ENCODE measurements at places on chromosomes 1 and 21.

DNA sequence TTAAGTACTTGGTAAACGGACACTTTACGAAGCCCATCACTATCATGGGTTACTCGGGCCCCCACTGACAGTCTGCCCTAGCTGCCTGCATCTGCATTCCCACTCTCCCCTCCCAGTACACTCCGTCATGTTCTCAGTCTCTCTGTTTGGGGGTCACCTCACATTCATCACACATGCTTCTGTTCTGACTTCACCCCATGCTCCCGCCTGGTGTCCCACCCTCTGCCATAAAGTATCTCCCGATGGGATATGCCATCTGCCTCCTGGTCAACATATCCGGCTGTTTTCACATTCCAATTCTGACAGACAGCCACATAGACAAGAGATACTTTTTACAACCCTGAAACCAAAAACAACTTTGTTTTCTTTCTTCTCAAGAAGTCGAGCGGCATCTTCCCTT lies 1.0 kb downstream of the OLFML2B start:
- peak; percentile 47 for DNase-seq

DNA sequence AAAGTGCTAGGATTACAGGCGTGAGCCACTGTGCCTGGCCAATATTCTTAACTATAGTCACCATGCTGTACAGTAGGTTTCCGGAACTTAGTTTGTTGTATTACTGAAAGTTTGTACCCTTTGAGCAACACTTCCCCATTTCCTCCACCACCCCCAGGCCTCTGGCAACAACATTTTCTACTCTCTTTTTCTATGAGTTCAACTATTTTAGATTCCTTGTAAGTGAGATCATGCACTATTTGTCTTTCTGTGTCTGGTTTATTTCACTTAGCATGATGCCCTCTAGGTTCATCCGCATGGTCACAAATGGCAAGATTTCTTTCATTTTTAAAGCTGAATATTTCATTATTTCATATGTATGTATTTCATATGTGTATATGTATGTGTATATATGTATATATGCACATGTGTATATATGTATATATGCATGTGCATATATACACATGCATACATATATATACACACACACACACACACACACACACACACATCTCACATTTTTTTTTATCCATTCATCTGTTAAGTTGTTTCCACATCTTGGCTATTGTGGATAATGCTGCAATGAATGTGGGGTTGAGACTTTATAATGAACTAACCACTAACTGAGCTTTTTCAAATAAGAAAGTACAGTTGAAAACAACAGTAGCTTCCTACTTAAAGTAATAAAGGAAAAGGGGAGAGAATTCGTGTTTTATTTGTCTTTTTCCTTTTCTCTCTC lies 256.8 kb upstream of the C1orf105 start:
- no peak for DNase-seq

DNA sequence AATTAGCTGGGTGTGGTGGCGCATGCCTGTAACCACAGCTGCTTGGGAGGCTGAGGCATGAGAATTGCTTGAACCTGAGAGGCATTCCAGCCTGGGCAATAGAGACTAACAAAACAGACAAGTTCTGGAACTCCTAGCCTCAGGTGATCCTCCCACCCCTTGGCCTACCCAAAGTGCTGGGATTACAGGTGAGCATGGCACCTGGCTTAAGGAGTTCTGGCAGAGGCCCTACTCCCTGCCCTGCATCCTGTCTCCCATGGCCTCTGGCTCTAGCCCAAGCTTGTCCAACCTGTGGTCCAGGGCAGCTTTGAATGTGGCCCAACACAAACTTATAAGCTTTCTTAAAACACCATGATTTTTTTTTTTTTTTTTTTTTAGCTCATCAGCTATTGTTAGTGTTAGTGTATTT lies 20.4 kb downstream of the TOMM20 start:
- no peak for DNase-seq

- DNase-seq: peak; percentile 82
These were observed 4.5 kb downstream of the EPHA2 start for GRCh38 chr1:16151196-16151994.

- peak; percentile 94 for DNase-seq
These were observed 116.3 kb downstream of the NAV1 start for GRCh38 chr1:201655243-201655642.

DNA sequence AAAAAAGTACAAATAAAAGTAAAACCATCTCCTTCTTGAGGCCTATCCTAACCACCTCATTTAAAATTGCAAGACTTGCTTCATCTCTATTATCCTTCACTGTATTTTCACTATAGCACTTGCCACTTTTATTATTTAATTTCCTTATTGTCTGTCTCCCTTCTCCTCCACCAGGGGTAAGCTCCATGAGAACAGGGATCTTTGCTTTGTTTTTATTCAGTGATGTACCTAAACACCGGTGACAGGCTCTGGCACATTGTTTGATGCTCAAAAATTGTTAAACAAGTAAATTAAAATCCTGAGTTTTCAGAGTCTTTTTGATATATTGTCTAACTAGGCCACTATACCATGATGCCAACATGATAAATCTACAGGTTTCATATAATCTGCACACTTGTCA lies 17.2 kb upstream of the SPEN start:
- no peak for DNase-seq

- DNase-seq: no peak
These were observed 93.9 kb downstream of the CDC7 start for GRCh38 chr1:91594383-91595055.

GRCh38 chr1:107433635-107434360 lies 293.0 kb downstream of the NTNG1 start:
- DNase-seq: no peak

- DNase-seq: no peak
These were observed 35.2 kb downstream of the HIVEP3 start for GRCh38 chr1:41883507-41883906.

DNA sequence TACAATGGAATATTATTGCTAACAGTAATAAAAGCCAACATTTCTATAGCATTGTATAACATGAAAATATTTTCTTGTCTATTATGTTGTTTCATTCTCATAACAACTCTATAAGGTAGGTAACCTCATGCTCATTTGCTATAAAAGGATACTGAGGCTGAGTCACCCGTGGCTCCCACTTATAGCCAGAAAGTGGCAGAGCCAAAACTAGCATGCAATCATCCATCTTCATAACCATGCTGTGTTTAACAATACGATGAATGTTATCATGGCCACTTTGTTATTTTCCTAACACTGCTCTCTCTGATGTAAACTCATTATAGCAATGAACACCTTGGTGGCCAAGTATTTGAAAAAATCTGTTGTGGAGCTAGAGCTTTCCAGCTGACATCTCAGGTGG lies 80.8 kb upstream of the JUN start:
- no peak for DNase-seq

- DNase-seq: peak; percentile 46
These were observed 812 bp upstream of the ARF1 start for GRCh38 chr1:228081578-228082213.

GRCh38 chr1:1217621-1218523 lies 3.9 kb upstream of the TNFRSF4 start:
- DNase-seq: no peak

DNA sequence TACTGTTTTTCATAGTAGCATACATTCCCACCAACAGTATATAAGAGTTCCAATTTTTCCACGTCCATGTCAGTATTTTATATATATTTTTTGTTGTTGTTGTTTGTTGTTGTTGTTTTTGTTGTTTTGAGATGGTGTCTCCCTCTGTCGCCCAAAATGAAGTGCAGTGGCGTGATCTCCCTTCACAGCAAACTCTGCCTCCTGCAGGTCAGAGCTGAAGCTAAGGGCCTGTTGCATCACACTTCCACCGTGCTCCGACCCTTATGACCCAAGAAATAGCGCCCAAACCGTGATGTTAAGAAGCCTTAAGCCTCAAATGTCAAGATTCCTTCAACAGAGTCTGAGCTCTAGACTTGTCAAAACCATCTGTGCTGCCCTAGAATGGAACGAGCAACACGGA lies 2032.3 kb downstream of the MRPL39 start:
- no peak for DNase-seq

DNA sequence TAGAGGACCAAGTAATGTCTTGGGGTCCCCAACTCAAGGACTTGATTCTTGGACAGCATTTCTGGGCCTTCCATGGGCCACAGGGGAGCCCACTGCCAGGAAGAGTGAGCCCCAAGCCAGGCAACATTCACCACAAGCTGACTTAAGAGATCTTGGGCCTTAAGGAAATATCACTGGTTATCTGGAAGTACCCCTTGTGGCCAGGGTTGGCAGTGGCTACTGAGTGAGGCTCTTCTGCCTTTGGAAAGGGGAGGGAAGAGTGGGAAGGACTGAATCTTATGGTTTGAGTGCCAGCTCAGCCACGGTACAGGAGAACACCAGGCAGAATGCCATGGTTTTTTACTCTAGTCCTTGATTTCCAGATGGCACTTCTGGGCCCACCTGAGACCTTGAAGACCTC lies 228.9 kb upstream of the RGS18 start:
- DNase-seq: no peak

- DNase-seq: peak; percentile 70
These were observed 8.9 kb downstream of the MRTO4 start for GRCh38 chr1:19260211-19261138.

- peak; percentile 76 for DNase-seq
These were observed 263.6 kb downstream of the DUSP10 start for GRCh38 chr1:221478050-221478949.

DNA sequence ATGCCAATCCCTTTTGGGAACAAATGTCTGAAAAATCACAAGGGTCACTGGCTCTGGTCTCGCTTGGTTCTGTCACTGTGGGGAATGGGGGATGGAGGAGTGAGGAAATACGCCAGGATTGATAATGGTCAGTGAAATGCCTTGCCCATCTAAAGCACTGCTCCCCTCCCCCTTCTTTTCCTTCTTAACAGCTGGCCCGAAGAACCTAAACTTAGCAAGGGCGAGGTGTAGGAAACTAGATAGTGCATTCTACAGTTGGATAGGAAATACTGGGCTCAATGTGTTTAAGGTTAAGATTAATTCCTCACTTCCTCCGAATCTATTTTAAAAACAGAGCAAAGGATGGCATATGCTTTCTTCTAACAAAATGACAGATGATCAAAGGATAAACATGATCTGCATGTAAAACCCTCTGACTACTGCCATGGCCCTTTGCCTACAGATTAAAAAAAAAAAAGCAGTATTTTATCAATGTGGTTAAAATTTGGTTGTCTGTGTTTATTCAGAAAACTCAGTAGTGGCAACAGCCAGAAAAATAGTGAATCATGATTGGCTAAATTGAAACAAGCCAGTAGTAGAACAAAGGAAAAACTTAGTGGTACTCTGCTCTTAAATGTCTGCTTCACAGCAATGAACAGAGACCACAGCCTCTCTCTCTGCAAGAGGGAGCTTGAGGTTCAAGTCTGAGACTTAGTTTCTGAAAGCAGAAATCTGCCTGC lies 86.1 kb upstream of the VAV3 start:
- DNase-seq: peak; percentile 49

DNA sequence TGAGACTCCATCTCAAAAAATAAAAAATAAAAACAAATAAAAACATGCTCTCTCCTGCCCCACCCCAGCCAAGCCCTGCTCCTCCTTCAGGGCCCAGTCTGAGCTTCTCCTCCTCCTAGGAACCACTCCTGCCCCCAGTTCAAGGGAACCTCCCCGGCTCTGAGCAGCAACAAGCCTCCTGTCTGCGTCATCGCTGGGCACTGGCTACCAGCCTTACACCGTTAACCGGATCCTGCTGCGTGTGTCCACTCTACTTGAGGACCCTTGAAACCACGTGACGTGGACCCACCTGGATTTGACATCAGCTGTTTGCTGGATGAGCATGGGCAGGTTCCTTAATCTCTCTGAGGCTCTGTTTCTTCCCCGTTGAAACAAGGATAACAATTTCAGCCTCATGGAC lies 1.6 kb upstream of the TAS1R2 start:
- no peak for DNase-seq

DNA sequence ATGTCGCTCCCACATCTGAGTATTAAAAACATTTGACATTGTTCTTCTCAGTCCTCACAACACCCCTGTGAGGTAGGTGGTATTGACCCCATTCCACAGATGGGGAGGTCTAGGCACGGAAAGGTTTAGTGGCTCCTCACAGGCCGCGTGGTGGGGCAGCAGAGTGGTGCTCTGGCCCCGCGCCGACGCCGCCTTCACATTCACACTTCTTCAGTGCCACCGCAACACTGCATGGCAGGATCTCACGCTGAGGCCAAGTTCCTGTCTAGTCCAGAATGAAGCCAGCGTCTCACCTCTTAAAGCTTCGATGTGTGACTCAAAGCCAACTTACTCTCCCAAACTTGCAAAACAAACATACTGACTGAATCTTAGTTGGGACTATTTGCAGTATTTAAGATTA lies 12.1 kb downstream of the ICMT start:
- DNase-seq: no peak

DNA sequence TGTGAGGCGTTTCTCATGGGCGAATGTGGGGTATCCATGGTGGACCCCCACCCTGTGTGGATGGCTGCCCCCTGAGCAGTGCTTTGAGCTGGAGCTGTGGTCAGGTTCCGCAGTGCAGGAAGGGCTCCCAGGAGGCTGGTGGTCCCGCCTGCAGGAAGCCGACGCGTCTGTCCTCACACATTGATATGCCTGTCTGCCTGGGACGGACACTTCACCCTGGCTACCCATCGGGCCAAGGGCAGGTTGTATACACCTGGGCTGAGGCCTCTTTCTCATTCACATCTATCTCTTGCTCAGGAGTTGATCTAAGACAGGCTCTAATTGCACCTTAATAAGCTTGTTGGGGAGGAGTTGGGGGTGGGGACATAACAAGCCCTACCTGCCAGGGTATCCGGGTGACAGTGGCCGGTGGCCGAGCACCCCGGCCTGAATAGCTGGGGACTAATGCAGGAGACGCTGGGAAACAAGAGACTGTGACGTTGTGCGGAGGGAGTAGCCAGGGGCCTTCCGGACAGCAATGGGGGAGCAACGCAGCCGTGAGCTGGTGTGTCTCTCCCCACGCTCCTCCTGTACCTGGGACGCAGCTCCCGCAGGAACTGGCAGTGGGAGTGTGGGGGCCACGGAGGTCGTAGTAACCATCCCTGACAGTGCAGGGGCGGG lies 21.7 kb downstream of the PDXK start:
- peak; percentile 78 for DNase-seq

- peak; percentile 69 for DNase-seq
These were observed 2.7 kb downstream of the FAM110D start for GRCh38 chr1:26161415-26162219.

DNA sequence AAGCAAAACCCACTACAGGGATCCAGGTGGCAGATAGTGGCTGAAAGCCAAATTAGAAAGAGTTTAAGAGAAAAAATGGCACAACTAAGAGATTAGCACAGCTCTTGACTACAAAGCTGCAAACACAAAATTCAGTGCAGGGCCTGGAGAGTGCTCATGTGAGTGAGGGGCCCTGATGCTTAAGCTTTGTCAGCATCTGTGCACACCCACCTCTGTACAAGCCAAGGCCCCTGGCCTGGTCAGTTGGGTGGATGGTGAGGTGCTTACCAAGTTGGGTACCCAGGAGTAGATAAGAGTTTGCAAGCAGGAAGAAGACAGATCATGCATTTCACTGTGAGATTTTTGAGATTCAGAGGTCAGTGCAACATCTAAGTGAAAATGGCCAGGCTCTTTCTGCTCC lies 62.7 kb upstream of the ATP1B1 start:
- DNase-seq: no peak

- no peak for DNase-seq
These were observed 59.1 kb upstream of the TRAPPC10 start for GRCh38 chr21:43953021-43953420.

- peak; percentile 78 for DNase-seq
These were observed 155.7 kb upstream of the BEND5 start for GRCh38 chr1:48932366-48932765.

- no peak for DNase-seq
These were observed 76.5 kb upstream of the ADAMTS5 start for GRCh38 chr21:27043377-27043776.

Data from muscle of leg (tissue), 16 donors.